ENCODE measurements at places on chromosomes 6 and 20.

GRCh38 chr6:99458319-99458718 lies 33.2 kb upstream of the PNISR start:
- no peak for ATAC-seq

- no peak for ATAC-seq
Observed at GRCh38 chr6:33558801-33559200, 21.3 kb downstream of the BAK1 start.

DNA sequence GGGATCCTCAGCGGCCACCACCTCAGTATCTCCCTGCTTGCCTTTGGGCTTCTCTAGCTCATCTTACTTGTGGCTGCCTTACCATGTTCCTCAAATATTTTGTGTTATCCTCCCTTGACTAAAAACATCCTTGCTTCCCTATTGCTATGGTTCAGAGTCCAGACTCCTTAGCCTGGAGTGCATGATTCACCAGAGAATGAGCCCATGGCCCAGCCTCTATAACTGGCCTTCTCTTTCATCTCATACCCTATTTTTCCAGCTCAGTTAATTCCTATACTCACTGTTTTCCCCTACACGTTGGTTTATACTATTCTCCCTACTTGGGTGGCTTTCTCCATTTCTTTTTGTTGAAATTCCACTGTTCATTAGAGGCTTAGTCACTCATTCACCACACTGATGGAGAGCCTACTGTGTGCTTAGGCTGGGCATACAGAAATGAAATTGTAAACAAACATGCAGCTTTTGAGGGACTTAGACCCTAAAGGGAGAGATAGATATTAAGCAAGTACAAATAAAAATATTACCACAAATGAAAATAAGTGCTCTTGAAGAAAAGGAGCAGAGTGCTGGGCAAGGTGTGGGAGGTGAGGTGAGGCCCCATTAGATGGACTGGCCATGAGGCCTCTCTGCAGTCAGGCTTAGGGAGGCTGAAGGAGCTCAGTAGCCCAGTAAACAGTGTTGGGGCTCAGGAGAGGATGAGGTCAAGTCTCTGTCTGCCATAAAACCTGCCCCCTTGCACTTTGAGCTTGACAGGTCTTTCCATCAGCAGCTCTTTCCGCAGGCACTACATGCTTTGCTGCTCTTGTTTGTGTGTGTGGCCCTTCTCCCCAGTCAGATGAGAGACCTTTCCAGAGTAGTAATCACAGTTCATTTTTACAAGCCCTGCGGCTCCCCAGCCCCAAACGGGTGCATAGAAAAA lies 109.3 kb downstream of the TCP11 start:
- ATAC-seq, result no peak

DNA sequence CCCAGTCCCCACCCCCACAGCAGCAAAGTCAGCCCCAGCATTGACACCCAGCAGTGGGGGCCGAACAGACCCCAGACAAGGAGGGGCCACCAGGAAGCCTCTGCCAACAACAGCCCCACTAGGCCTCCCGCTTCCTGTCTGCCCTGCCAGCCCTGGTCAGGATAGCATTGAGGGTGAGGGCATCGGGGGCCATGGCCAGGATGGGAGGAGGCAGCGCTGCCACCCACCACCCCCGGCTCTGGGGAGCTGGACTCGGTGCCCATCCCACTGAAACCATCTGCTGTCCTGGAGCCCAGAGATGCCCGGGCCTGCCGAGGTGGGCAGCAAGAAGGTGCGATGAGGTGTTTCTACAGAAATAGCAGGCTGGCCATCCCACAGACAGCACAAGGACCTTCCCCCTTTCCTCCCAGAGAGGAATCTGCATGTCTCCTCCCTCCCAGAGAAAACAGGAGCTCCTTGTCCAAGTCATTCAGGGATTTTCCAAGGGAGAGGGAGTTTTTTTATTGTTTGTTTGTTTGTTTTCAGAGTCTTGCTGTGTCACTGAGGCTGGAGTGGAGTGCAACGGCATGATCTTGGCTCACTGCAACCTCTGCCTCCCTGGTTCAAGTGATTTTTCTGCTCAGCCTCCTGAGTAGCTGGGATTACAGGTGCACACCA lies 62.1 kb upstream of the BHLHE23 start:
- no peak for ATAC-seq

GRCh38 chr6:15264902-15265761 lies 19.3 kb downstream of the JARID2 start:
- peak; percentile 90 for ATAC-seq

- no peak for ATAC-seq
Observed at GRCh38 chr6:133394630-133395029, 153.5 kb downstream of the EYA4 start.

- no peak for ATAC-seq
Observed at GRCh38 chr6:8707956-8708772, 272.8 kb upstream of the SLC35B3 start.

DNA sequence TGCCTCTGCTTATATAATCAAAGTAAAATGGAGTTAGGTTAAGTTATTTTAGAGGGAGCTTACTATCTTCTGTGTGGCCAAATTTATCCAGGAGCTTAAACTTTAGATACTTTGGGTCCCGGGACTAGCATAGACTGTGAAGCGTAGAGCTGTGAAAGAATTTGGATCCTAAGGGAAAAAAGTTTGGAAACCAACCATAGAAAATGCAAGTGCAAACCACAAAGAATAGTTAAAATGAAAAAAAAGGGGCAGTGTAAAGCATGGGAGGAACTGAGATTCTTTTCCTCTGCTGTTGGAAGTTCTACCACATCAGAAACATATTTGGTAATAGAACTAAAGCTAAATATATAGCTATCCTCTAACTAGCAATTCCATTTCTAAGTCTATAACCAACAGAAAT lies 232.2 kb upstream of the FLRT3 start:
- no peak for ATAC-seq

GRCh38 chr6:1894954-1895353 lies 285.2 kb downstream of the FOXC1 start:
- ATAC-seq, result no peak

GRCh38 chr6:9623985-9624384 lies 790.9 kb downstream of the TFAP2A start:
- ATAC-seq, result no peak

GRCh38 chr6:52489881-52490280 lies 69.7 kb downstream of the EFHC1 start:
- no peak for ATAC-seq

DNA sequence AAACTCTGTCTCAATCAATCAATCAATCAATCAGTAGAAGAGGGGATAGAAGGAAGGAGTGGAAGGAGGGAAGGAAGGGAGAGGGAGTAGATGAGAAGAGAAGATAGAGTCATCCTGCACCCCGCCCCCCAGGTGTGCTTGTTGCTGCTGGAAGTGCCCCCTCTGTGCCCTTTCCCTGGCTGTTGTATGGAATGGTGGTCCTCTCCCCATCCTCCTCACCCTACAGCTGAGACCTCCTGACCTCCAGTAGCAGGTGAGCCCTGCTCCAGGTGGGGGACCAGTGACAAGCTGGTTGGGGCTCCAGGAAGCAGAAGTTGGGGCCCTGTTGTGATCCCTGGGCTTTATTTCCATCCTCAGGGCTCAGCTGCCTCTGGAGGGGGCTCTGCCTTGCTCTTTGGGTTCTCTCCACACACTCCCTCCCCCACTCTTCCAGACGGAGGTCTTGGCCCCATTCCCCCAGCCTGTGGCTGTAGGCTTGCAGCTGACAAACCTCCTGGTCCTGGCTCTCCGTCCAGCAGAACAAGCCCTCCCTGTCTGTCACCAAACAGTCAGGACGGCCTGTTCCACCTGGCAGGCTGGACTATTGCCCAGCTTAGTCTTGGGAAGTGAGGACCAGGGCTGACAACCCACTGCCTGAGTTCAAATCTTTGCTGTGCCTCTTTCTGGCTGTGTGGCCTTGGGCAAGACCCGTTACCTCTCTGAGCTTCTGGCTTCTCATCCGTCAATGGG lies 26.0 kb upstream of the SCRT2 start:
- no peak for ATAC-seq

DNA sequence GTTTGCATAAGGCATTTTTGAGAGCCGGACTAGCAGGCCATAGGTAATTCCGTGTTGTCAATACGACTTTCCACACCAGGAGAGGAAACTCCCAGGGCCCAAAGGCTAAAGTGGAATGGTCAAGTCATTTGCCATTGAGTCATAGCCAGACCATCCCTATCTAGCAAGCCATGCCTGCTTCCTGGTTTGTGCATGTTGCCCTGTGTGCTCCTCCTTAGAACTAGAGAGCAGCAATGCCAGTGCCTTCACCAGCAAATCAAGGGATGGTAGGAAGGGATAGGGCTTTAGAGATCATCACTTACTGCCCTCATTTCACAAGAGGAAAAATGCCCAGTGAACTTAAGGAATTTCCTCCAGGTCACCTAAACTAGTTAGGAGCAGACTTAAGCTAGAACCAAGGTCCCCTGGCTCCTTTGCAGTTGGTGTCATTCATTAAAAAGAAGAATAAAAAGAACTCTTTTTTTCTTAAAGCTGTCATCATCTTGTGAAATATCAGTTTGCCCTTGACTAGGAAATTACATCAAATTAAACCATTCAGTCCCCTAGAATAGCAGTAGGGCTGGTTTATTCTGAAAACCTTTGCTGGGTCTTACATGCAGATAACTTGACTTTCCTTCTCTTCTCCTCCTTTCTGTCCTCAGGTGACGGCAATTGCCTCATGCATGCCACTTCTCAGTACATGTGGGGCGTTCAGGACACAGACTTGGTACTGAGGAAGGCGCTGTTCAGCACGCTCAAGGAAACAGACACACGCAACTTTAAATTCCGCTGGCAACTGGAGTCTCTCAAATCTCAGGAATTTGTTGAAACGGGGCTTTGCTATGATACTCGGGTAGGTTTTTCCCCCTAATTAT lies 7.4 kb downstream of the TNFAIP3 start:
- ATAC-seq, result no peak

- ATAC-seq, result no peak
Observed at GRCh38 chr20:58177799-58178198, 50.7 kb downstream of the ANKRD60 start.

GRCh38 chr6:97437087-97437486 lies 154.1 kb upstream of the MMS22L start:
- no peak for ATAC-seq

- ATAC-seq, result no peak
Observed at GRCh38 chr6:20351534-20351933, 50.1 kb upstream of the E2F3 start.

DNA sequence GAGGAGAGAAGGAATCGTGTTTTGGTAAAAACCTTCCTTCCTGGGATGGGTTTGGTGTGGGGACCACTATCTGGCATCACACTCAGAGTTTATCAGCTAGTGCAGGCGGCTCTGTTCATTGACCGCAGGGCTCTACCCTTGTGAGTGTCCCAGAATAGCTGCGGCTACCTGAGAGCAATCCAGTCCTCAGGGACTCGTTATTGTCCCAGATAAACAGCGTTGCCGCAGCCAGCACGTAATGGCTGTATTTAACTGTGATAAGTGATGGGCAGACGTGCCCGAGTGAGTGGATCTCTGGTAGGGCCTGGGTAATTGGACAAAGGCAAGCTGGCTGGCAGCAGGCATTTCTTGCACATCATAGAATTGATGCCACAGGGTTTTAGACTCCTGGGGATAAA lies 163.3 kb downstream of the SOBP start:
- peak; percentile 28 for ATAC-seq

DNA sequence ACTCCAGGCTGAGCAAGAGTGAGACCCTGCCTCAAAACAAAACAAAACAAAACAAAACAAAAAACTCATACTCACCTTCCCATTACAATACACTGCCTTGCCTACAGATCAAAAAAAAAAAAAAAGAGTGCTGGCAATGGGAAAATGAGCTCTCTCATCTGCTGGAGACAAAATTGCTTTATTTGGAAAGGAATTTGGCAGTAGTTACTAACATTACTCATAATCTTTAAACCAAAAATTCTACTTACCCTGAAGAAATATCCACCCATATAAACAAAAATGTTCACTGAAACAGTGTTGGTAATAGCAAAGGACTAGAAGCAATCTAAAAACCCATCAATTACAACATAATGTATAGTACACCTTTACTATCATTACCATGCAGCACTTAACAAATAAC lies 120.4 kb downstream of the RNGTT start:
- no peak for ATAC-seq

DNA sequence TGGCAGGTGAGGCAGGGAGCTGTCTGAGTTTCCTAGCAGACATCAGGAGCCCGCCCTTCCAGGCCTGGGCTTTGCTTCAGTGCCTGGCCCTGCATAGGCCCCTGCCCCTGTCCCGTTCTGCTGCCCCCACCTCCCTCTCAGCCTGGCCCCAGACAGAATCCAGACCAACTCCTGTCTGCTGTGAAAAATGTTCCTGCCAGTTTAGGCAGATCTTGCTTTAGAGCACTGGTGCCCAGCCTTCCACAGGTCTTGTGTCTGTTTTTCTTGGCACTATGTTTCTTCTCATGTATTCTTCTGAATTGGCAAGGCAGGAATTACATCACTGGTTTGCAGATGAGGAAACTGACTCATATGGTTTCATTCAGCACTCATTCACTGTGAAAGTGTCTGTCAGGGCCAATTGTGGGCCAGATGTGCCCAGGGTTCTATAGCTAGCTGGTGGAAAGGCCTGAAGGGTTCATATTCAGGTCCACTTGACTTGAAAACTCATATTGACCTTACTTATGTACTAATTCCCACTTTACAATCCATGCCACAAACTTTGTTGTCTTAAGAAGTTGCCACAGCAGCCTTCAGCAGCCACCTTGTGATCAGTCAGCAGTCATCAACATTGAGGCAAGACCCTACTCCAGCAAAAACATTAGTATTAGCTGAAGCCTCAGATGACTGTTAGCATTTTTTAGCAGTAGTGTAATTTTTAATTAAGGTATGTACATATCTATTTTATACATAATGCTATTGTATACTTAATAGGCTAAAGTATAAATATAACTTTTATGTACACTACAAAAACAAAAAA lies 40.5 kb downstream of the HLA-F start:
- ATAC-seq, result no peak

DNA sequence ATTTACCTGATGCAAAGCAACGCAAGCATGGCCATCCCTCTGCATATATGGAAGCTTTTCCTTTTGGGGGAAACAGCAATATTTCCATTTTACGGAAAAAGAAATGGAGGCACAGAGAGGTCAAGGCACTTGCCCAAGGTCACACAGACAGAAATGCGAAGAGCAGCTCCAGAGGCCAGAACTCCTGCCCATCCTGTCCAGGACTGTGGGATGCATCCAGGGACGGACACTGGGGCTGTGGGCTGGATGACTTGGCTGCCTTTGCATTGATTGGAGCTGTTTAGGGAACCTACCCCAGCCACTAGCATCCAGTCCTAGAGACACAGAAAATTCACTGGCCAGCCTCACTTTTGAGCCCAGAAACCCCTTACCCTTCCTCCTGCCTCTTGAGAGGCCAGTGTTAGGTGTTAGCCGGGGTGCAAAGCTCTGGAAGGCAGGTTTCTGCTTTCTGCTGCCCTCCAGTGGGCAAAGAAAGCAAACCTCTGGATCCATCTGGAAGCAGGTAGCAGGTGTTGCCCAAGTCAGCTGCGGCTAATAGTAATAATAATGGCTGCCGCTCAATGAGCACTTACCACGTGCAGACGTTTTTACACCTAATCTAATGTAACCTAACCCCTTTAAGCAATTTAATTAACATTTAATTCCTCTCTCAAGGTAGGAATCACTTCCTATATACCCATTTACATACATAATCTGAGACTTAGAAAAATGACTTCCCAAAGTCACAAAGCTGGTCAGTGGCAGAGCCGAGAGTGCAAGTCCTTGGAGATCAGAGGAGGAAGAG lies 31.7 kb upstream of the CCN5 start:
- peak; percentile 87 for ATAC-seq

Measured in motor neuron (in vitro differentiated cells).